ENCODE measurements at places on chromosomes 7 and 10.

DNA sequence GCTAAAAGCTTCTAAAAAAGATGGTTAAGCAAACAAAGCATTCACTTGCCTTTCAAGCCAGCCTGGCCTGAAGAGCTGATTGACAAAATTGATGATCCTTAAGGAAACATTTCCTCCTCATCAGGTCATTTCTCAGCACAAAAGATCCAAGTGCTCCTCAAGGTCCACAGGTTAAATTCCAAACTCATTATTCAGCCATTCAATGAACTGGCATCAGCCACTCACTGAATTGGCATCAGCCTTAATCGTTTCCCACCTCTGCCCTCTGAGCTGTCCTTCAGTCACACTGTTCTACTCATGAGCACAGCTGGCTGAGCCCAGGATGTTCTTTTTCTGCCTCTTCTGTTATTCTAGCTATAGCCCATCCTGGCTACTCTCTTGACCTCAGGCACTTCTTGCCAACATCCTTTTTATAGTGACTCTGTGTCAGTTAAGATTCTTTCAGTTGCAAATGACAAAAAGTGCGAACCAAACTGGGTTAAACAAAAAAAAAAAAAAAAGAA lies 147.5 kb downstream of the RAB11FIP2 start:
- H3K4me1 ChIP-seq = peaks cover 12% of the 10 kb centered on the region
- no peaks in the 10 kb centered on the region for H3K27me3 ChIP-seq
- no peak for DNase-seq
- no peak overlapping the region for H3K27ac ChIP-seq
- no peak overlapping the region for H3K4me3 ChIP-seq

GRCh38 chr7:159114096-159114495 lies 30.6 kb downstream of the VIPR2 start:
- H3K27me3 ChIP-seq = peaks cover 49% of the 10 kb centered on the region
- no peaks in the 10 kb centered on the region for H3K36me3 ChIP-seq
- DNase-seq = no peak
- no peak overlapping the region for H3K27ac ChIP-seq

DNA sequence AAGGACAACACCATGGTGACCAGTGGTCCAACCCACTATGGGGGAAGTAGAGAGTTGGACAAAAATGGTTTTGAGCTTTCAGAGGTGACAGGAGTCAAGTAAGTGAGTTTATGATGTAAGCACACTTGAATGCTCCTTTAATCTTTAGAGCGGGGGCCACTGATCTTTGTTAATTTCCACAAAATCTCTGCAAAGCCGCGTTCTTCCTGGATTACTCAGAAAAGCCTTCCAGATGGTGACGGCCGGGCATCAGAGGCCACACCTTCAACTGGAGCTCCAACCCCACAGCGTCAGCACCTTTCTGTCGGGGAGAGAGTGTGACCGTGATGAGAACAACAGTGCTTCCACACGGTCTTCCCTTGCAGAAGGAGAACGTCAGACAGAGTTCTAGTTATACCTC lies 35.2 kb upstream of the KLF6 start:
- DNase-seq = no peak
- H3K27me3 ChIP-seq = no peaks in the 10 kb centered on the region
- no peak overlapping the region for H3K27ac ChIP-seq
- no peaks in the 10 kb centered on the region for H3K36me3 ChIP-seq

DNA sequence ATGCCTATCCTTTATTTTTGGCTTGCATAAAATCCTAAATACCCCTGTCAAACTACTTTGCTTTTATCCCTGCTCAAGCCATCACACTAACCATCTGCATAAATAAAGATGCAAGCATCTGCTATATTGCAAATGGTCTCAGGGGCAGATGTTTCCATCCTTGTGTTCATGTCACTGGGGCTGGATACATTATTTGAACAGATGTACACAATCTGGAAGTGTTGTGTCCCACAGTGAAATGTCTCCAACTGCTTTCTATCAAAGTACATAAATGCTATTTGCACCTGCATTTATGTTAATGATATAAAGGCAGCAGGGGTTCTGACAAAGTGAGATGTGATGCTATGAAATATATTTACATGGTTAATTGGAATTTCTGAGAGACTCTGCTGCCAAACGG lies 163.1 kb downstream of the ZNF438 start:
- H3K27me3 ChIP-seq = no peaks in the 10 kb centered on the region
- no peak overlapping the region for H3K4me3 ChIP-seq
- no peak overlapping the region for H3K27ac ChIP-seq

DNA sequence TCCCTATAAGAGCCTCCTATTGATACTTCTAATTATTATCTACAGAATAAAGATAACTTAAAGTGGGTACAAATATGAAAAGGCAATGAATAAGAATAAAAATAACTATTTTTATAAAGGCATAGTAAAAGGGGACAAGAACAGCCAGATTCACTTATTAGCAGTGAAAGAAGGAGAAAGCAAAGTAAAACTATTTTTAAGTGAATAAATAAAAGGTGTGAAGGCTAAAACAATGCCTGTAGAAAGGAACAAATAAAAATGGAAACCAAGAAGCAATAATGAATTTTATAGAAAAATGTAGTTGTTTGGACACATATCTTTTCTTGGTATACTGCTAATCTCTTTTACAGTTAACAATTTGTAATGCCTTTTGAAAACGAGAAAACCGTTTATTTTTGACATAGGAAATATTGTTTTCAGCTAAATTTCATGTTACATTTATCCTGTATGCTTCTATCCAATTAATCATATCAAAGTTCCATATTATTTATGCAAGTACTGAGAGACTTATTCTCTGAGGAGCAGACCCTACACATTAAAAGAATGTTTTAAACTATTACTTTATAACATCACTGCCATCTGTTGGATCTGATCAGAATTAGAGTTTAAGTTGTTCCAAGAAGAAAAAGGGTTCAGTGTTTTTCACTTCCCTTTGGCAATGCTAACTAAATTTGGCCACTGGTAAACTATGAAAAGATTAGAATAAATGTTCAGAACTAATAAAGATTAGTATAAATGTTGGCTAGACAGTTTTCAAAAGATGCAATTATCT lies 59.1 kb downstream of the ARMC3 start:
- DNase-seq = no peak
- no peak overlapping the region for H3K4me3 ChIP-seq
- H3K27me3 ChIP-seq = no peaks in the 10 kb centered on the region
- peaks cover 8% of the 10 kb centered on the region for H3K4me1 ChIP-seq

DNA sequence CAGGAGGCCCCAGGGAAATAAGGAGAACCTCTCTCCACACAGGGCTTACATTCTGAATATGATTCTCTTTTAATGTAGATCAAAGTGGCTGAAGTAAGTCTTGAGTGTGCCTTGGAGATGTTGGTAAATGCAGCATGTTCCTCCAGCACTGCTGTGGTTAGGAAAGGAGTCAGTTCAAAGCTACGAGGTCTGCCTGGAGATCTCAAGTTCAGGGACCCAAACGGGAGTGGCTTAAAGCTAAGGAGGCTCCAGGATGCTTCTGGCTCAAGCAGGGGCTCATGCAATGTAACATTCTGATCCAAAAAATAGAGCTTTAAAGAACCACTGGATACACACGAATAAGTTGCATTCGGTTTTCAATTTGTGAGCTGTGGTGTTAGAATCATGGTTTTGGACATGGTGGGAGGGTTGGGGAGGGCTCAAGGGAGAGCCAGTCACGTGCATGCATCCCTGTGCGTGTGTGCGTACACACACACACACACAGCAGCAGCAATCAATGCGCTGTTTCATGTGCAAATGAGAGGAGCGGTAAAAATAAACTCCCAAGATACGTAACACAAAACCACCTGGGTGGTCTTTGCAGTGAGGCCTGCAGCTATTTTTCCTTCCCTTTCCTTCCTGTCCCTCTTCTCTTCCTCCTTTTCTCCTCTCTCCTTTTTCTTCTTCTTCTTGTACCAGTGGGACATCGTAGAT lies 70.5 kb downstream of the AOAH start:
- H3K4me1 ChIP-seq = peaks cover 53% of the 10 kb centered on the region
- peaks cover 7% of the 10 kb centered on the region for H3K27me3 ChIP-seq
- no peak overlapping the region for H3K27ac ChIP-seq
- DNase-seq = no peak
- peak overlapping the region; percentile 2 for H3K4me3 ChIP-seq

- peaks cover 14% of the 10 kb centered on the region for H3K27me3 ChIP-seq
- no peaks in the 10 kb centered on the region for H3K4me1 ChIP-seq
- H3K27ac ChIP-seq = no peak overlapping the region
- DNase-seq = no peak
- no peak overlapping the region for H3K4me3 ChIP-seq
Observed at GRCh38 chr10:11057448-11057847, 39.8 kb downstream of the CELF2 start.

Data from type B pancreatic cell (in vitro differentiated cells).